ENCODE measurements at places on chromosomes 16 and 17. TPM values are rescaled to one million over a fixed set of nuclear protein-coding genes. Genes with fewer than 3 reads are reported as not detected.

OR1A1 gene
- polyA plus RNA-seq = 0.08 TPM

TBC1D3B gene
- polyA plus RNA-seq = not detected

EFCAB5 gene
- 0.51 TPM for polyA plus RNA-seq

UBB gene
- 4,196 TPM for polyA plus RNA-seq

SMARCD2 gene
- 0.27 TPM for polyA plus RNA-seq

ZSCAN10 gene
- not detected for polyA plus RNA-seq

All from Purkinje cell (primary cell).